Putamen (tissue), 1 donor: ENCODE measurements at places on chromosomes 11 and 22.

- no peak for DNase-seq
Observed at GRCh38 chr11:47375020-47375419, 3.3 kb downstream of the SPI1 start.

- no peak for DNase-seq
Observed at GRCh38 chr11:41085123-41085522, 374.3 kb downstream of the LRRC4C start.

GRCh38 chr22:40044870-40045834, 50.4 kb downstream of the FAM83F start:
- no peak for DNase-seq

DNA sequence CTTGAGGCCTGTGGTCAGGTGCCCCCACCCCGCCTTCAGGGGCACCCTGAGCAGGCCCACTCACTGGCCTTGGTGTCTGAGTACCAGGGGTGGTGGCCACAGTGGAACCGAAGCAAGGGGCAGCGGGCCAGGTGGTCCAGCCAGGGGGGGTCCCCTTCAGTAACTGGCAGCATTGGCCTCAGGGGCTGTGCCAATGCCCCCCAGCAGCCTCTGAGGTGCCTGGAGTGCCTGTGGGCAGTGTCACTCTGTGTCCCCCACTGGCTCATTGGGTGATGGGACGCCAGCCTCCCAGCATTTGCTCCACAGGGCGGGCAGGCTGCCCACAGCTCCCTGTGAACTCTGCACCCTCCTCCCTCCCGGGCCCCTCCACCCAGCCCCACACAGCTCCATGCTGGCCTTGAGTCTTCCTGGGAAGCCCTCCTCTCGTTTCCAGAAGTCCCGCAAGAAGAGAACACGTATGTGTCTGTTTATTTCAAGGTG, 29.5 kb upstream of the CARS1 start:
- no peak for DNase-seq

- DNase-seq, result no peak
Observed at GRCh38 chr11:117822074-117823033, 2.2 kb downstream of the FXYD2 start.

- DNase-seq, result no peak
Observed at GRCh38 chr11:2575591-2576051, 124.2 kb downstream of the KCNQ1OT1 start.

DNA sequence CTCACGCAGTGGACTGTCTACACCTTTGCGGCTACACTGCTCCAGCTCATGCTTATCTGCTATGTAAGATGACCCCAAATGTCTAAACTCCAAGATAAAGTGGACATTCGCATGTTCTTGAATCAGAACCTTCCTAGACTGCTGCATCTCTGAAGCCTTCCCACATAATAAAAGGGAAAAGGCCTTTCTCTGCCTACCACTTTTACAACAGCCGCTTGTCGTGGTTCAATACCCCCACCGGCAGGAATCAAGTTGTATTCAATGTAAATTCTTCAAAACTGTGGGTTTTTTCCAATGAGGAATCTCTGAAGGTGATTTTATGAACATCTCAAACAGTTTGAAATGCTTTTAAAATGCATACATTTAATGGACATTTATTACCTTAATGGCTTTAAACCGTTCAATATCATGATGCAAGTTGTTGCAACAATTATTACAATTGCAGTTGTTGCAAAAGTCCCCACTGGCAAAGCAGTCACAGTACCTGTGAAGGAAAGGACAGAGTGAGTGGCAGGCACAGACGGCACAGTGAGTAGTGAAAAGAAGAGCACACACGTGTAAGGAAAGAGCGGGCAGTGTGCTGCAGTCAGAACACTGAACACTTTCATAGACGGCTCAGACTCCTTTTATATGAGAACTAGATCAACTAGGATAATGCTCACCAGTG, 31.2 kb downstream of the GAL start:
- no peak for DNase-seq

- no peak for DNase-seq
Observed at GRCh38 chr22:49112661-49113626, 714.7 kb downstream of the BRD1 start.

- DNase-seq, result peak; percentile 9
Observed at GRCh38 chr11:23540101-23540561, 679.9 kb upstream of the CCDC179 start.

DNA sequence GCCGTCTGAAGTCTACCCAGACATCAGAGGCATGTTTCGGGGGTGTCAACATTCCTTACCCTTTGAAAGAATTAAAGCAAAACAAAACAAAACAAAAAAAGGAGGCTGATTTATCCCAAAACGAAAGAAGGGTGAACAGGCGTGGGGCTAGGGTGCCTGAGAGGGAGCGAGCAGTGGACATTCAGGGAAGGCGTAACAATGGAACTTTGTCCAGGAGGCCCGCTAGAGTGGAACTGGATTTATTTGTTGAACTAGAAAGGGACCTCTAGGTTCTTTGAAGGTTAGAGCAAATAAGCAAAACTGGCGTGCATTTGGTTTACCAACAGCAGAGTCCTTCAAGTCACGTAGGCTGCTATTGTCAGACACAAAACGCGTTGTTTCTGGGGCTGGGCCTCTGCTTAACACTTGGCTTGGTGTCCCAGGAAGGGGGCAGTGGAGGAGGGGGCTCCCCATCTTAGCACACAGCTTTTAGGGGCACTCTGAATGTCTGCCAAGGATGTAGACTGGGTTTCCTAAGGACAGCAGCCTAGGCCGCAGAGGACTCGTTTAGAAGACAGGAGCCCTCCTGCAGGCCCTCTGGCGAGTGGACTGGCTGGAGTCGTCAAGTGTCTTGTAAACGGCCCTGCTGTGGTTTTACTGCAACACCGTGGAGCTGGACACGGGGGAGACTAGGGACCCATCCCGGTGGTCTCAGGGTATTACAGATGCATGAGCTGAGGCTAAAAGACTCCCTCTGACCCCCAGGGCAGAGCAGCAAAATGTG, 203.7 kb upstream of the SORL1-AS1 start:
- no peak for DNase-seq

DNA sequence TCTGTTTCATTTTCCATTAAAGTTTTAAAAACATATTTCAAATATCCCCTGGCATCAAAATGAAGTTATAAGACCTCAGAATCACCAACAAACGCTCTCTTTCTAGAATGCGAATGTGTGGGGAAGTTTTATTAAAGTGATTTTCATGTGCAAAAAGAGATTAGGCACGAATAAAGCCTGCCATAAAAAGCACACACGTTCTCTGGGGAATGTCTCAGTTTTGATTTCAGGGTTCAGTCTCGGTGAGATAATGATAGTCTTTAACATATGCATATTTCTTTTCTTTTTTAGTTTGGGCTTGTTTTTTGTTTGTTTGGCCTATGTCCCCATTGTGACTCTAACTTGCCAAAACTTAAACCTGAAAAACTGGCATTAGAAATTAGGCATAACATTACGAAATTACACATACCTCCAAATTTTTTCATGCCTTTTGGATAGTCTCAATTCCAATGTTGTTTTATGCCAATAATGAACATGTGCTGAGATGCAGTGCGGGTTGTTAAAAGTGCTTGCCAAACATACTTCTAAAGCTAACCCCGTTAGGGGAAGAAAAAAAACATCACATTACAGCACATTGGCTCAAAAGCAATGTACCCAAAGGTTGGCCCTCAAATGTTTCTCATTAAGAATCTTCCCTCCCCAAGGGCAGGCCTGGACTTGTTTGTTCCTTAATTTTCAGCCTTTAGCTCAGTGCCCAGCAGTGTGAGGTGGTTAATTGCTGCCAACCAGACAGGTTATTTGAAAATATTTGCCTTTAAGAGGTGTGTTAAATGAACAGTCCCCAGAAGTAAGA, 33.2 kb upstream of the FBLN1 start:
- no peak for DNase-seq

DNA sequence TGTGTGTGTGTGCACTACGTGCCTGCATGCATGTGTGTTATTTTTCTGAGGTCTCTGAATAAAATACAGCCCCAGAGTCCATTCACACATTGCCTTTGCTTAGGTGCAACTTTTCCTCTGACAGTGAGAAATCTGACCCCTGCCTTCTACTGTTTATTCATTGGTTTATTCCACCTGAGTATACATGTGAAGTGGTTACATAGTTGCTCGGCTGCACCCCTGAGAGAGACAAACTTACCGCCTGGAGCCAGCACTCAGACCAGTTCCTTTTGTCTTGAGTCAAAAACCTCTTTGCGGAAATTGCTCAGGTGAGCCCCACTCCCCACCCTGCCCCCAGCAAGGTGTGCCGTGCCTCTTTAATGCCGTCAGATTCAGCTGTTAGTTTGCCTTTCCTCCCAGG, 363.6 kb downstream of the BRD1 start:
- DNase-seq, result no peak

DNA sequence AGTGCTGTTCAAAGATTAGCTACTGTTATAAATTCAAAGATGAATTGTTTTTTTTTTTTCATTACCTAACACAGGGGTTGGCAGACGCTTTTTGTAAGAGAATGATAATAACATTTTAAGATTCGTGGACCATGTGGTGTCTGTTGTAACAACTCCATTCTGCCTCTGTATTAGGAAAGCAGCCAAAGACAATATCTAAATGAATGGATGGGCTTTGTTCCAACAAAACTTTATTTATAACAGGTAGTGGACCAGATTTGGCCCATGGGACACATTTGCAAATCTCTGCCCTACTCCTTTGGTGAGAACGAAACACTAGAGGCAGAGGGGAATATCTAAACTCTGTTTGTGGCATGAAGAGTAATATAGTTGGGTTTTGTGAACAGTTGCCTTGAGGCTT, 83.6 kb upstream of the BLID start:
- DNase-seq, result no peak

- DNase-seq, result peak; percentile 16
Observed at GRCh38 chr22:25827415-25827814, 85.4 kb downstream of the MYO18B start.

DNA sequence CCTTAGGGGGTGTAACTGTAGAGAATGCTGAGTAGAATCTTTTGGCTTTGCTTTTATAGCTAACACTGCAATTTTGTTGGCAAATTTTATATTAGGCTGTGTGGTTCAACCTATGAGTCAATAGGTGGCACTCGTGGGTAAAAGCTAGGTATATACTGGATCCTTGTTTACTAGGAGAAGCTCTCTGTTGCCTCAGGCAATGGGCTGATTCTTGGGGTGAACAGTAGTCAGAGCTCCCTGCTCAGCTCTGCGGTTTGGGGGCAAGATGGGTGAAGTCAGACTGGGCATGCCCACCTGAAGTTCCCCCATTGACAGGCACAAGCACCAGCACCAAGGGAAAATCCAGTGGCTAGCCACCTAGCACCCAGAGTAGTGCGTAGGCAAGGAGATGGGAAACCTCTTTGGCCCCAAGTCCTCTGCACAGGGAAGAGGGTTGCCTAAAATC, 238.7 kb downstream of the FAM181B start:
- no peak for DNase-seq
